ENCODE measurements at places on chromosomes 12 and 14. TPM values are rescaled to one million over a fixed set of nuclear protein-coding genes. Genes with fewer than 3 reads are reported as not detected.

DNA sequence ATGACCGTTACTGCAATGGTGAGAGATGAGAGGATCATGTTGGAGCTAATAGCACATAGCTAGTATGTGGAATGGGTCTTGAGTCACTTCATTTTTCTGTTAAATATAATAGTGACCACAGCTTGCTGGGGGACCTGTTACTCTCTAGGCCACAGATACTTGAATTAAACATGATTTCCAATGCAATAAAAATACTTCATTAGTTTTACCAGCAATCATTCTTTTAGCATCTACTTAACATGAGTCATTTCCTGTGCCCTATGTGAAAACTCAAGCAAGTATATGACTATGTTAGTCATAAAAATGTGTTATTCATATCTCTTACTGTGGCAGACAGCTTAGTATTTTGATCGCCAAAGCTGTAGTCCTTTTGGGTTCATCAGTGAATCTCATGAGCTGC is 798.8 kb downstream of the SLC16A7 start:
- DNase-seq: no peak
- no peak overlapping the region for H3K4me3 ChIP-seq
- H3K4me1 ChIP-seq: no peaks in the 10 kb centered on the region

DNA sequence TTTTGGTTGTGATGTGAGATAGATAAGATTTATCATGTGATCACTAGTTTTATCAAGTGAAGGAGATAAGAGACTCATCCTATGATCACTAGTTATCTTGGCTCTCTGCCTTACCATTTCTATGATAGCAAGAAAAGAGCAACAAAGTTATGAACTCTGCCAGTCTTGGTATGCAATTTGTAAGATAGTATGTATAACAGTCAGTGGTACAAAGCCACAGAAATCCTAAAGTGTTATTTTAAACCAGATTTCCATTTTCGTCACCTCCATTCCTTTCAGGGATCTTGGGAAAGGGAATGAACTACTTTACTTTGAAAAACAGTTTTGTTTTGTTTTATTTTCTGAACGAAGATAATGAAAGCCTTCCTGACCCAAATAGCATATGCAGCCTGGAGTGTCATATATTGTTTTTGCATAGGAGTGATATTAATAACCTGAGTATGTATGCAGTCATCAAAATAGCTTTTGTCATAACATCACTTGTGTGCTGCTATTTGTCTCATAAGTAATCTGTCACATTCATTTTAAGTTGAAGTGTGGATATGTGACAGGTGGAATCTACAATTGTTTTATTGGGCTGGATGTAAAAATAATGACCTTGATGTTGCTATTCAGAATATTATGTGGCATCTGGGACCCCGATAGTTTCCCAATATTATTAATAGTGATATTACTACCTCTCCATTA is 35.0 kb downstream of the FLRT2 start:
- no peaks in the 10 kb centered on the region for H3K27me3 ChIP-seq
- no peaks in the 10 kb centered on the region for H3K4me1 ChIP-seq
- DNase-seq: no peak
- H3K4me3 ChIP-seq: no peak overlapping the region
- no peak overlapping the region for H3K27ac ChIP-seq

DNA sequence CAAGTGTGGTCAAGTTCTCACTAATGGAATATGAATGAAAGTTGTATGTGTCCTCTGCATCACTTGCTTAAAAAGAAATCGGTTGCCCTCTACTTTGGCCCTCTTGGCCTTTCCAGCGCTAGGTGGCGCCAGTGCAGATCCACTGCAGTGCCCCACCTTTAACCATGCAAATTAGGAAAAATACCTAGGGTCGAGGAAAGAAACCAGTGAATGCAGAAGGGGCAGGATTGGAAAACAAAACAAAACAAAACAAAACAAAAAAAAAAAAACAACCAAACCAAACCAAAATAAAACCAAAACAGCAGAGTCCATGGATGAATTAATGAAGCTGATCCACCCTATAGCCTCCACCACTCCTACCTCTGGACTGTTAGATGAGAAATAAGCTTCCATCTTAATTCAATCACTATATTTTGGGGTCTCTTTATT is 12.9 kb upstream of the NEMF start:
- DNase-seq: peak; percentile 77
- peaks cover 25% of the 10 kb centered on the region for H3K4me1 ChIP-seq
- no peak overlapping the region for H3K4me3 ChIP-seq
- no peaks in the 10 kb centered on the region for H3K27me3 ChIP-seq

DNA sequence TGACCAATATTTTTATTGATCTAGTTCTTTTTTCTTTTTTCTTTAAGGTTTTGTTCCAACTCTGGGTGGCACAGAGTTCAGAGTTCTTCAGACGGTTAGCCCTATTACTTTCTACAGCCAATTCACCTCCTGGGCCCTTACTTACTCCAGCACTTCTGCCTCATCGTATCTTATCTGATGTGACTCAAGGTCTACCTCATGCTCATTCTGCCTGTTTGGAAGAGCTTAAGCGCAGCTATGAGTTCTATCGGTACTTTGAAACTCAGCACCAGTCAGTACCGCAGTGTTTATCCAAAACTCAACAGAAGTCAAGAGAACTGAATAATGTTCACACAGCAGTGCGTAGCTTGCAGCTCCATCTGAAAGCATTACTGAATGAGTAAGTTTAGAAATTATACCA is 64.7 kb downstream of the VEZT start:
- DNase-seq: no peak
- no peaks in the 10 kb centered on the region for H3K4me1 ChIP-seq
- H3K27ac ChIP-seq: no peak overlapping the region
- no peak overlapping the region for H3K4me3 ChIP-seq

- H3K27ac ChIP-seq: no peak overlapping the region
- no peaks in the 10 kb centered on the region for H3K27me3 ChIP-seq
- H3K4me1 ChIP-seq: no peaks in the 10 kb centered on the region
- H3K4me3 ChIP-seq: no peak overlapping the region
- DNase-seq: no peak
These were observed 153.7 kb downstream of the CEP128 start for GRCh38 chr14:80787876-80788275.

DNA sequence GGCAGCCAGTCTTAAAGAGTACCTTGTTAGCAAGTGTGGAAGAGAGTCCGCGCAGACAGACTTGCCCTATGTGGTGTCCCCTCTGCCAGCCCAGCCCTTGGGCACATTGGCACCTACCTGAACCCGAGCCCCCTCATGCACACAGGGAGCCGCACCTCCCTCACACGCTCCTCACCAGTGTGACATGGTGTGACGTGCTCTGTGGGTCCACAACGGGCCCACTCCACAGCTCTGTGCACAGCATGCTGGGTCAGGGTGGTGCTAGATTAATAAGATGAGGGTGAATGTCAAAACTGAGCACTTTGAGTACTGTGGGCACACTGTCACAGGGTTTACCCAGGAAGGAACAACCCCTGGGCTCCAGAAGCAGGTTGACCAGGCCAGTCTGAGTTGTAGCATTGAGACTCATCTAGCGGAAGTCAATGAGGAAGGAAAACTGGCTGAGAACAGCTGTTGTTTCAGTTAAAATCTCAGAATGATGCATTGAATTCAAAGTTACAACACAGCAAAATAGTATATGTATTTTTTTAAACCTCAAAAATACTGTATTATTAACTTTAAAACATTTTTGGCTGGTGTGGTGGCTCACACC is 53.4 kb upstream of the AMN start:
- peaks cover 18% of the 10 kb centered on the region for H3K4me1 ChIP-seq
- H3K36me3 ChIP-seq: peaks cover 43% of the 10 kb centered on the region
- no peak overlapping the region for H3K27ac ChIP-seq
- no peak for DNase-seq
- no peak overlapping the region for H3K4me3 ChIP-seq

DNA sequence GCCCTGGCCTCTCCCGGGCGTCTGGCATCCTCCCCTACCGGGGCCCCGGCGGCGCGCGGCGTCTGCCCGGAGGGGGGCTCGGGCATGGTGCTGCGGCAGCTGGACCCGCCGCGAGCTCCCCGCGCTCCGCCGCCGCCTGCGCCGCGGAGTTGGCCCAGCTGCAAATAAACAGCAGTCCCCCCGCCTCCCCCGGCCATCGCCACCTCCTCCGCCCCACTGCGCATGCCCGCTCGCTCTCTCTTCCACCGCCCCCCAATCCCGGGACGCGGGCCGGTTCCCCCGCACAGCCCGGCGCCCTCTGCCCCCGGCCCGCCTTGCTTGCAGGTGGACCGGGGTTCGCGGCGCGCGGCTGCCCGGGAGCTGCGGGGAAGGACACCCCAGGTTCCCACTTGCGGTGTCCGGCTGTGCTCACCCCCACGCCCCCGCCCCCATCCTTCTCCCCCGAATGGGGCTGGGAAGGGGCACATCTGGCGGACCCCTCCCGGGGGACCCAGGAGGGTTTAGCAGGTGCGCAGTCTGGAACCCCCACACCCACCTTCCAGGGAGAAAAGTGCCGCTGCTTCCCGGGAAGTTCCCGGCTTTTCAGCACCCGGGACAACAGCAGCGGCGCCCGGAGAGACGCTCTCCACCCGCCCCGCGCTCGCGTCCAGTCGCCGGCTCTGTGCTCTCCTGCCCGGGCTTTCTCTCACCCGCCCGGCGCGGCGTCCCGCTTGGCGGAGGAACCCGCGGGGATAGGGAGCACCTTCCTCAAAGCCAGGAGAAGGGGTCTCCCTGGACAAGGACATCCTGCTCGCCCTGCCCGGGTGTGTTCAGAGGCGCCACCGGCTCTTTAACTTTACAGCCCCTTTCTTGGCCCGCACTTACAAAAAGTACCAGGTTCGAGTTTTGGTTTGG is at the start of gene TMTC1:
Gene TMTC1 (minus strand): TSS at position 170 of the 894 bp plus-strand sequence. CDS start 191 bp downstream, outside the sequence.
- peaks cover 6% of the 10 kb centered on the region for H3K4me1 ChIP-seq
- no peak within 1 kb of the TSS for H3K4me3 ChIP-seq
- H3K27ac ChIP-seq: no peak within 1 kb of the TSS
- DNase-seq: no peak
- no peaks in the 10 kb centered on the region for H3K36me3 ChIP-seq

- no peak overlapping the region for H3K4me3 ChIP-seq
- H3K4me1 ChIP-seq: no peaks in the 10 kb centered on the region
- H3K27ac ChIP-seq: no peak overlapping the region
- no peaks in the 10 kb centered on the region for H3K36me3 ChIP-seq
- DNase-seq: no peak
These were observed 188.8 kb downstream of the EPS8 start for GRCh38 chr12:15600223-15600935.

GRCh38 chr14:44108601-44109000 is 398.5 kb downstream of the FSCB start:
- no peak overlapping the region for H3K27ac ChIP-seq
- no peaks in the 10 kb centered on the region for H3K4me1 ChIP-seq
- DNase-seq: no peak
- no peak overlapping the region for H3K4me3 ChIP-seq
- H3K36me3 ChIP-seq: no peaks in the 10 kb centered on the region
- no peaks in the 10 kb centered on the region for H3K27me3 ChIP-seq

GRCh38 chr14:100561005-100561404 is 26.2 kb downstream of the BEGAIN start:
- H3K36me3 ChIP-seq: no peaks in the 10 kb centered on the region
- no peak for DNase-seq
- H3K4me1 ChIP-seq: no peaks in the 10 kb centered on the region
- no peak overlapping the region for H3K4me3 ChIP-seq
- H3K27ac ChIP-seq: no peak overlapping the region

GRCh38 chr12:117188961-117189724 is 1.1 kb downstream of the FBXO21 start:
- peaks cover 14% of the 10 kb centered on the region for H3K4me1 ChIP-seq
- H3K27ac ChIP-seq: no peak overlapping the region
- H3K36me3 ChIP-seq: no peaks in the 10 kb centered on the region
- no peak for DNase-seq

GRCh38 chr12:54565986-54566544 is 16.7 kb downstream of the PDE1B start:
- no peaks in the 10 kb centered on the region for H3K36me3 ChIP-seq
- peaks cover 4% of the 10 kb centered on the region for H3K27me3 ChIP-seq
- H3K4me1 ChIP-seq: no peaks in the 10 kb centered on the region
- H3K4me3 ChIP-seq: no peak overlapping the region
- no peak overlapping the region for H3K27ac ChIP-seq

GRCh38 chr12:41496009-41496408 is 307.9 kb downstream of the PDZRN4 start:
- no peaks in the 10 kb centered on the region for H3K4me1 ChIP-seq
- H3K27ac ChIP-seq: no peak overlapping the region
- no peaks in the 10 kb centered on the region for H3K27me3 ChIP-seq
- no peaks in the 10 kb centered on the region for H3K36me3 ChIP-seq
- no peak for DNase-seq

GRCh38 chr12:60265741-60266140 is 669.9 kb downstream of the SLC16A7 start:
- H3K27me3 ChIP-seq: no peaks in the 10 kb centered on the region
- H3K4me3 ChIP-seq: no peak overlapping the region
- no peaks in the 10 kb centered on the region for H3K4me1 ChIP-seq
- DNase-seq: no peak
- H3K36me3 ChIP-seq: no peaks in the 10 kb centered on the region

- H3K4me1 ChIP-seq: no peaks in the 10 kb centered on the region
- no peak overlapping the region for H3K27ac ChIP-seq
- H3K4me3 ChIP-seq: no peak overlapping the region
- no peaks in the 10 kb centered on the region for H3K36me3 ChIP-seq
- no peak for DNase-seq
These were observed 498.5 kb downstream of the TMEM117 start for GRCh38 chr12:44334347-44334746.

The ING4 gene
- total RNA-seq: 40.9 TPM

The CLEC1B gene
- total RNA-seq: not detected

The INHBC gene
- not detected for total RNA-seq

The A2M gene
- total RNA-seq: not detected

The FGD4 gene
- total RNA-seq: 0.18 TPM
